ENCODE measurements at places on chromosomes 7 and 10. TPM values are rescaled to one million over a fixed set of nuclear protein-coding genes. Genes with fewer than 3 reads are reported as not detected.

- DNase-seq, result peak; percentile 88
Observed at GRCh38 chr10:31133792-31134310, 102.2 kb upstream of the ZNF438 start.

DNA sequence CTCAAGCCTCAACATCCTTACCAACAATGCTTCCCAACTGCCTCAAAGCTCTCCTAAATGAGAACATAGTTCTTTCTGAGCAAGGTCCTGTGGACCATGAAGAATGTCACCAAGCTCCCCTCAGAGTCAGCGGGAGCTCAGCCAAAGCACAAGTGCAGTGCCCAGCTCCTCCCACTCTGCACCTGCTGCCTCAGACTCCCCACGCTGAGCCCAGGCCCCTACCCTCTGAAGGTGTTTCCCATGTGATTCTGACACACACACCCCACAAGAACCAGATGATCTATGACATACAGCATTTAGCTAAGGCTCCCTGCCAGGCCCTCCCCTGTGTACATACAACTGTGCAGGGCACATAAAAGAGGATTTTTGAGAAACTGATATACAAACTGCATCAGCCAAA lies 19.2 kb downstream of the ERCC6 start:
- DNase-seq, result no peak

The MINDY4 gene
- 2.4 TPM for polyA plus RNA-seq

The WNT8B gene
- polyA plus RNA-seq, result not detected

The TBX20 gene
- polyA plus RNA-seq, result 5.1 TPM
